ENCODE measurements at places on chromosomes 1 and 21. TPM values are rescaled to one million over a fixed set of nuclear protein-coding genes. Genes with fewer than 3 reads are reported as not detected.

- no peak for DNase-seq
Observed at GRCh38 chr1:86939406-86939805, 25.0 kb downstream of the HS2ST1 start.

- DNase-seq: no peak
Observed at GRCh38 chr1:69643266-69643665, 75.5 kb downstream of the LRRC7 start.

DNA sequence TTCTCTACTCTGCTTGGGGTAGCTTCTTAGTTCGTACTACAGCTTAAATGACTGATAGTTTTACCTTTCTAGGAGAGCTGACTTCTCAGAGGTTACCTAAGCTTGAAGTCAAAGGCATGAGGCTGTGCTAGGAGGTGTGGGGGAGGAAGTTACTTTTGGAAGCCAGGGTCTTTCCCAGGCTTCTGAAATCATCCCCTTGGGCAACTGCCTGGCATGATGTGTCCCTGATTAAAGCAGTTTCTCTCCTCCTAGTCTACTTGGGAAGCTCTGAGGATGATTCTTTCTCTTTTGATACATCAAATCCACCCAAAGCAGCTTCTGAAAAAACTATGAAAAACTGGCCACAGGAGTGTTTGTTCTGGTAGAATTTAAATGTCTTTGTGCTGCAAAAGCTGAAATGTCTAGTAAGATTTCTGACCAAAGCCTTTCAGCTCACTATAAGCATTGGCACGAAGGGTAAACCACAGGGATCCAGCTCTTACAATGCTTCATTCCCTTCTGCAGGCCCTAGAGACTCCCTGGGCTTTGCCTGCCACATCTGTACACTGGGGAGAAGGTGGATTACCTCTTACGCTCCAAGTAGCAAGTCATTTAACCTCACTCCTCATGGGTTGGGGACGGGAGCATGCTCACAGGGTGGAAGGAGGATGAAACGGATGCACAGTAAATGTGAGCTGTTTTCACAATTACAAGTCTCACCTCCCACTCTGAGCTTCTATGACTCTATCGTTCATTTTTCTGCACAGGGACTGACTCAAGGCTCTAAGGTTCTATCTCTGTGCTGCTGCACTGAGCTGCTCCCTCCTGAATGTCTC lies 59.6 kb downstream of the RUNX1 start:
- no peak for DNase-seq

GRCh38 chr1:242147096-242147976 lies 148.4 kb upstream of the MAP1LC3C start:
- DNase-seq: peak; percentile 10

- no peak for DNase-seq
Observed at GRCh38 chr21:17032141-17032655, 480.6 kb upstream of the CXADR start.

GRCh38 chr1:152495066-152495675 lies 15.4 kb upstream of the LCE5A start:
- peak; percentile 74 for DNase-seq

- DNase-seq: no peak
Observed at GRCh38 chr1:28758420-28758819, 21.7 kb downstream of the YTHDF2 start.

FLG gene
- total RNA-seq: not detected

S100A1 gene
- not detected for total RNA-seq

TNFRSF4 gene
- not detected for total RNA-seq

ARHGEF10L gene
- 19.6 TPM for total RNA-seq

F5 gene
- 16.2 TPM for total RNA-seq

Measured in Calu3 (cell line).